ENCODE measurements at places on chromosomes 12 and 14. TPM values are rescaled to one million over a fixed set of nuclear protein-coding genes. Genes with fewer than 3 reads are reported as not detected.

DHRS2 gene
- total RNA-seq: 1.5 TPM

RND1 gene
- 15.8 TPM for total RNA-seq

SYNE2 gene
- 87.1 TPM for total RNA-seq

DNA sequence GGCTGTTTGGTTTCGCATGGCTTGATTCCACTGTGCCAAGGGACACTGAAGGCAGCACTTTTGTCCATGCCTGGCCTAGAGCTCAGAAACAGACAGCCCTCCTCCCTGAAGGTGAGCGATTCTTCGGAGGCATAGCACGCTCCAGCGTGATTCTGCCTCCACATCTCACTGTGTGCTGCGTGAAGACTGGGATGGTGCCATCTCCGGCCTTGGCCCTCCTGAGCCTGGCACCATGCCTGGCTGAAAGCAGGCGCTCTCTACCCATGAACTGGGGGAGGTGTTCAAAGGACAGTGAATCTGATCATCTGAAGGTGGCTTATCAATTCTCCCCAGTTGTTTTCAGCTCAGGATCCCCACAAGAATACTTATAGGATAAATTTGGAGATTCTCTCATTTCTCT is 187.4 kb downstream of the TTC7B start:
- H3K27ac ChIP-seq: peak overlapping the region; percentile 78
- no peaks in the 10 kb centered on the region for H3K36me3 ChIP-seq
- no peak overlapping the region for H3K4me3 ChIP-seq
- no peak for DNase-seq
- H3K4me1 ChIP-seq: peaks cover 63% of the 10 kb centered on the region
- H3K27me3 ChIP-seq: no peaks in the 10 kb centered on the region

DNA sequence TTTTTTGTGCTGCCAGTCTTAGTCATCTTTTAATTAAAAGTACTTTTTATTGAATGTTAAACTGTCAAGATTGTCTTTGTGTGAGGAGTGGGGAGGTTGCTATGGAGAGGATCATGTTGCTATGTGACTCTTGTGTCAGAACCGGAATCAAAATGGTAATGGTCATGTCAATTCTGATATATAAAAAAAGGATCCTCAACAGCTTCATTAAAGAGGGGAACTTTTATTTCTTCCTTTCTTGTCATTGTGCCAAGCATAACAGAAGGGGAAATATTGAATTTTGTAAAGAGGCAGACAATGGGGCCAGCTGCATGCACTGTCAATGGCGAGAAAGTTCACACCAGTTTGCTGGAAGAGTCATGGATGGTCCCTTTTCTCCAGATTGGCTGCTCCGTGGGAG is 564.8 kb downstream of the VRK1 start:
- peaks cover 34% of the 10 kb centered on the region for H3K27me3 ChIP-seq
- H3K4me3 ChIP-seq: no peak overlapping the region
- no peak for DNase-seq
- no peaks in the 10 kb centered on the region for H3K36me3 ChIP-seq
- no peaks in the 10 kb centered on the region for H3K4me1 ChIP-seq

DNA sequence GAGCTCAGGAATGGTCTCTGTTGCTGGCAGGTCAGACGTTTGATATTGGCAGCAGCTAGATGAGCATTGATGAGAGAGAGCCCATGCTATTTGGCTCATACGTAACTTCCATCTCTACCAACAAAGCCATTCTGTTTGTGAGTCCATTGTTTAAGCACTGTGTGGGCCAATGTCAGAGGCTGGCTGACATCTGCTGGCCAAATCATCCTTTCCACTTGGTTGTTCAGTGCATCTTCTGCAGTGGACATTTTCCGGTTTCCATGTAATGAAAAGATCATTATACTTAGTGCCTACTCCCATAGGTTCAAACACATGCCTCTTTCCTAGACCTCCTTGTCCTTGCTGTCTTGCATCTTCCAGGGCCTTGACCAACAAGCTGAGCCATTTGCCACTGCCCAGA is 59.2 kb downstream of the IFT81 start:
- H3K27ac ChIP-seq: no peak overlapping the region
- H3K4me3 ChIP-seq: no peak overlapping the region
- peaks cover 49% of the 10 kb centered on the region for H3K36me3 ChIP-seq

DNA sequence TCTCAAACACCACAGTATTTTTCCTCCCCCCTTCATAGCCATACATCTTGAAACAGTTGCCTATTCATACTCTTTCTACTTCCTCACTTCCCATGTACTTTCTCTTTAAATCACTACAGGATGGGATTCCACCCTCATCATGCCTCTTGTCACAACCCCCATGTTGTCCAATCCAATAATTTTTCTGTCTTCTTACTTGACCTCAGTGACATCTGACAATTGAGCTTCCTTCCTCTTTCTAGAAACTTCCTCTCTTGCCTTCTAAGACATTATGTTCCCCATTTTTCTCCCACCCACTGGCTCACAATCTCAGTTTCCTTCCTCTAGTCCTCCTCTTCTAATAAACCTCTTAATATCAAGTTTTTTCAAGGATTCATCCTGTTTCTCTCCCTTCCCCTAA is 5.3 kb downstream of the C2CD5 start:
- peaks cover 16% of the 10 kb centered on the region for H3K4me1 ChIP-seq
- no peak for DNase-seq
- peaks cover 4% of the 10 kb centered on the region for H3K36me3 ChIP-seq
- H3K27ac ChIP-seq: no peak overlapping the region

All from mesothelial cell of epicardium (in vitro differentiated cells).